Stimulated activated CD4-positive, alpha-beta T cell treated with anti-CD3 and anti-CD28 coated beads, TNF-alpha, amount 100 ng/mL, for 4 hours (primary cell): ENCODE measurements at places on chromosomes 1 and 21.

DNA sequence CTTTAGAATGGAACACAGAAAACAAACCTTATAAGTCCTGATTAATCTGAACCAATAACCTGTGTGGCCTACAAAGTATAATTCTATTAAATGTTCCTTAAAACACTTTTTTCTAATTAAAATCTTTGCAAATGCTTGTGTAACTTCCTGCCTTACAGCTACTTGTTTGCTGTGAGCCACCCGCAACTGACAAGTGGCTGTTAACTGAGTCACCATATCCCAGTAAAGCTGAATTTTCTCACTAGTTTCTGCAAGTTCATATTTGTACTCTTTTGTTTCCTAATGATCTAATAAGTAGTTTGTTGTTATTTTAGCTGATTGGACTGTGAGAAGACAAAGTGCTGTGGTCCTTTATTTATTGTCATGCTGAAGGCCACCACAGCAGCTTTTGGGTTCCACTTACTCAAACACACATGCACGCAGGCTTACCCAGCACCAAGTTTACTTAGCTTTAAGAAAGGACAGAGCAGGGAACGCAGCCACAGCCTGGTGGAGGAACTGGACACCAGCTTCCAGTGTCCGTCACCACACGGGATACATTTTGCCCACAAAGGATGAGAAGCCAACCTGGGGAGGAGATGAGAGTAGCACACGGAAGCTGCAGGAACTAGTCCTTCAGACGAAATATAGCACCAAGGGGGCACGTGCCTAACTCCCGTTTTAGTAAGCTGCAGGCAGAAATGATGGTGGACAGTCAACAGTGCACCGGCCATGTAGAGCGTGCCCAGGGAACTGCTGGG lies 47.8 kb downstream of the LCA5L start:
- no peak for DNase-seq

- DNase-seq, result no peak
These were observed 41.5 kb downstream of the TSEN15 start for GRCh38 chr1:184093071-184093470.

GRCh38 chr1:162997499-162998285 lies 71.5 kb upstream of the RGS4 start:
- no peak for DNase-seq

DNA sequence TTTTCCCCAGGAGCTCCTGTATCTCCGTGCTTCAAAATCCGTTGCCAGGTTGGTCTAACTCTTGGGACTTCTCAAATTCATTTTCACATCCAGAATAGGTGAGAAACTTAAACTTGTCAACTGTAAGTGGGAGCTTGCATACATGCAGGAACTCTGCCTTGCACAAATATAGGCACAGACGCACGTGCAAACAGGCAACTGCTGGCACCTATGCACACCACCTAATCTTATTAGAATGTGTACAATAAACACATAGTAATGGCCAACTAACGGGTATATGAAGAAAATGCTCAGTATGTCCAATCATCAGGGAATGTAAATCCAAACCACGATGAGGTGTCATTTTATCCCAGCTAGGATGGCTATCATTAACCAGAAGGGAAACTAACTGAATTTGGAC lies 22.6 kb upstream of the FCGR2A start:
- no peak for DNase-seq

DNA sequence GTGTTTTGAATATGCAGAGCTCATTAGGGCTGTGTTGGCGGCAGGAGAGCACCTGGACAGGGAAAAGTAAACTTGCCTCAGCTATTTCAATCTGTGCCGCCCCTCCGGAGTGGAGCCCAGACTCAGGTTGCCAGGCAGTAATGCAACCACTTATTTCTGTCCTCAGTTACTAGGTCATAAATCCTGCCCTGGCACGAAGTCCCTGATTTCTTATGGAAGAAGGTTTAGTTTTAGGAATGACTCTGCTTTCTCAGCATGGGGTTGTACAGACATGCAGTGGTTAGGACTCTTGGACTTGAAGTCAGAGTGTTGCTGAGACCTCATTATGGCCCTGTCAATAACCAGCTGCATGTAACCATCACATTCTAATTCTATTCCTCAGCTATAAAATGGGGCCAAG lies 98.3 kb upstream of the FGGY start:
- no peak for DNase-seq

DNA sequence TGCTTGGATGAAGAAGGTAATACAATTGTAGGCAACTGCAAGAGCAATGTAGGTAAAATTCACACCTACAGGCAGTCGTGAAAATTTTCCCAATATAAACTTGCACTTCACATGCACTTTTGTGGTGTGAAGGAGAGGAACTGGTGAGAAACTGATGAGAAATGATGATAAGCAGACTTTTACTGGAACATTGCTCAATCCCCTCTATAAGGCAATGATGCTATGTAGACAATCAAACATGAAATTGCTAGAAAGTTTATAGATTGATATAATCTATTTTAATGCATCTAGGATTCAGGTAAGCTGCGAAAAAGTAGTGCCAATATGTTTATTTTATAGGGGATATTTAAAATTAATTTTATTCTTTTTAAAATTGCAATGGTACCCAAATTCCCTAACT lies 802.2 kb downstream of the KCNT2 start:
- DNase-seq, result no peak

GRCh38 chr1:224058303-224058702 lies 55.6 kb upstream of the FBXO28 start:
- no peak for DNase-seq

- DNase-seq, result no peak
These were observed 35.6 kb upstream of the PUM1 start for GRCh38 chr1:31101147-31101502.

GRCh38 chr1:42206164-42206563 lies 41.6 kb upstream of the GUCA2A start:
- no peak for DNase-seq

DNA sequence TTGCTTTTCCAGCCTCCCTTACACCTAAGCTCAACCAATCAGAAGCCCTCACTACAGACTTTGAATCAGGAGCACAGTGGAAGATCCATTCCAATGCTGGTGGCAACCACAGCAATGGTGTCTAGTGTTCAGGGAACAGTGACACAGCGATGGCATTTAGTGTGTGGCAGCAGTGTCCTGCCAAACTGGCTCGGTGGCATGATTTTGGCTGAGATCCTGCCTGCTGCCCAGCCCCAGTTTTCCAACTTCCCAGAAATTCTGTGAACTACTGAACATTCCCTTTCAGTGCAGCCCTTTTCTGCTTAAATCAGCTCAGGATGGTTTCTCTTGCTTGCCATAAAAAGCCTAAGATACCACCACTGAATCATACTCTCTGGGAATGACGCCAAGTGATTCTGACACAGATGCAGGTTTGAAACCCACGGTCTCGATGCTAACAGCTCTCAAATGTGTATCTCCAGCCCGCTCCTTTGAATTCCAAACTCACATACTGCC lies 8.8 kb downstream of the ASAP3 start:
- DNase-seq, result no peak
